ENCODE measurements at places on chromosomes 7 and 10.

DNA sequence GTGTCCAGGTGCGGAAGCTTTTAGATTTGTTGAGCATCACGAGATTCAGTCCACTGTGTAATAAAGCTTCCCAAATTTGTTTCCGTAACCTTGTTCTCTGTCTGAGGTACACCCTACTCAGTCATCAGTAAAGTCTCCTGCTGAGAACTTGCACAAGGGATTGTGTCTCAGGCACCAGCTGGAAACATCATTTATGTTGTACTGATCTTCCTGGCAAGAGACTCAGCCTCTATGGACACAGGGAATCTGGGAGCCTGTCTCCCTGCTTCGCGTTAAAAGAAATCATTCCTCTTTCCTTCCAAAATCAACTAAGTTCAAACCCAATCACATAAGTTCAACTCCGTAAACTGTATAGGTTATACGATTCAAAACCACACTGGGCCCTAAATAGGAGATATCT lies 336.8 kb downstream of the GPR37 start:
- DNase-seq = no peak

- no peak for DNase-seq
Measured at GRCh38 chr10:127576051-127576450, 26.9 kb downstream of the NPS start.

- DNase-seq = no peak
Measured at GRCh38 chr10:71487726-71488125, 91.0 kb downstream of the CDH23 start.

DNA sequence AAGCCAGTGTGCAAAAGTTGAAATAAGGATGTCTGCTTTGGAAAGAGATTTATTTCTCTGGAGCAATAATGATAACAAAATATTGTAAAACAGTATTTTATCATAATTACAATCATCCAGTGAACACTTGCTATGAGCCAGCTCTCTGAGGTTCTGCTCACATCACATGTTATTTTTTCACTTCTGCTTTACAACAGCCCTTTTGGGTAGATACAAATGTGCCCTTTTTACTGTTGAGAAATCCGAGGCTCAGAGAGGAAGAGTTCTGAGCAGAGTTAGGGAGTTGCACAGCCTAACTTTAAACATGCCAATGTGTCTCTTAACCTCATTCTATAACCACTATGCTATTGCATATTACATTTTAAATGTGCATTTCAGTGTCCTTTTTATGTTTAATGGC lies 232.6 kb upstream of the CDC14C start:
- no peak for DNase-seq

GRCh38 chr7:87575521-87575920 lies 25.2 kb downstream of the ABCB1 start:
- no peak for DNase-seq

Data from activated CD4-positive, alpha-beta T cell treated with anti-CD3 and anti-CD28 coated beads, Interleukin-2, amount 50 U/mL, for 4 hours (primary cell).